ENCODE measurements at places on chromosomes 13 and 19. TPM values are rescaled to one million over a fixed set of nuclear protein-coding genes. Genes with fewer than 3 reads are reported as not detected.
A peak's percentile ranks its signal among the peaks of the same experiment; 100 is the strongest.

Gene MBD3L1
- not detected for total RNA-seq

Gene SKA3
- 24.4 TPM for total RNA-seq

Gene SERPINE3
- not detected for total RNA-seq

Gene SIGLECL1
- not detected for total RNA-seq

Gene VSTM1
- total RNA-seq: not detected

Gene PTPRH
- 3.4 TPM for total RNA-seq

Gene IGFL1
- not detected for total RNA-seq

Gene TEX101
- total RNA-seq: not detected

Gene IRGC
- not detected for total RNA-seq

Gene KIR3DL2
- total RNA-seq: not detected

Gene PLEKHF1
- 5.0 TPM for total RNA-seq

Gene SIGLEC14
- not detected for total RNA-seq

Gene SLITRK6
- total RNA-seq: 1.6 TPM

Gene ZNF560
- total RNA-seq: 0.90 TPM

Gene OR7A5
- total RNA-seq: not detected

Gene FXYD1
- 0.18 TPM for total RNA-seq

Gene MYO1F
- 0.18 TPM for total RNA-seq

Gene PTH2
- total RNA-seq: not detected

DNA sequence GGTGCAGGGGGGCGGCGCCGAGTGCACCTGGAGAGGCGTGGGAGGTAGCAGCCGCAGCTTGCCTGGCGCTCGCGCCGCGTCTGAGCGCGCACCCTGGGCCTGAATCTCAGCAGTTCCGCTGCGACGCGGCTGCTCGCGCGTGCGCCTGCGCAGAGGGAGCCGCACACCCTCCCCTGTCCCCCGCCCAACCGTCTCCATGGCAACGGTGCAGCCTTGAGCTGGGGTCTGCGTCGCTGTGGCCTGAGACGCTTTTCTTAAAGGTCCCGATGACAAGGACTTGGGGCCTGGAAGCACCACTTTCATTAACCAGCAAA, at the start of gene PNMA8B:
Gene PNMA8B, minus strand, starts transcription at position 82 of the 314 bp plus-strand sequence. CDS start 402 bp downstream, outside the sequence.
- no peaks in the 10 kb centered on the region for H3K4me1 ChIP-seq
- H3K4me3 ChIP-seq: peak within 1 kb of the TSS; percentile 45

DNA sequence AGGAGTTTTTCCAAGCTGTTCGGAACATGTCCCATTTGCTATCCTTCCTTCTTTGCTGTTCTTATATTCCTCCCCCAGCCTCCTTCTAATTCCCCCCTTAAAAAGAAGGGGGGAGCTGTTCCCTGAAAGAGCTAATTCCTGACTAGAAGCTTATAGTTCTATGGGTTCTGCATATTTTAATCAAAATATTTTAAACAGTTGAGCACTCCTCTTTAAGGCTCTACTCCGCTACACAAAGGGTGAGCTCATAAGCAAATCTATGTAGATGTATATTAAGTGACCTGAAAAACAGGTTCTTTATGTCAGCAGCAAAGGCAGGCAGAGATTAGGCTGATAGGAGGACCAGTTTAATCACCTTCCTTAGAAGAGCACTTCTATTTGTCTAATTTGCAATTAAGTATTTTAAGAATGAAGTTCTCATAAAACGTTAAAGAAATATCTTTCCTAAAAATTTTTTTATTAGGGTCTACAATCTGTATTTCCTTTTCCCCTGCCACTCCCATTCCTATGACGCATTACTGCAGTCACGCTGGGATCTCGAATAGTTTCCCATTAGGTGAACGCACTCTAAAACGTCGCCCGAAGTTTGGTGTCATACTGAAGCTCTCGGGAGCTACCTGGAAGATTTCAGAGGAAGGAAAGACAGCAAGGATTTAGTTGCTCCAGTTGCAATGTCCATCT, 5.2 kb downstream of the EFNB2 start:
- no peaks in the 10 kb centered on the region for H3K27me3 ChIP-seq
- peaks cover 5% of the 10 kb centered on the region for H3K4me1 ChIP-seq
- DNase-seq: no peak
- no peaks in the 10 kb centered on the region for H3K36me3 ChIP-seq

- H3K36me3 ChIP-seq: no peaks in the 10 kb centered on the region
- no peak overlapping the region for H3K4me3 ChIP-seq
- DNase-seq: peak; percentile 26
- H3K4me1 ChIP-seq: peaks cover 9% of the 10 kb centered on the region
- H3K27me3 ChIP-seq: peaks cover 2% of the 10 kb centered on the region
- peak overlapping the region; percentile 28 for H3K27ac ChIP-seq
Observed at GRCh38 chr13:51269039-51269438, 46.8 kb downstream of the FAM124A start.

DNA sequence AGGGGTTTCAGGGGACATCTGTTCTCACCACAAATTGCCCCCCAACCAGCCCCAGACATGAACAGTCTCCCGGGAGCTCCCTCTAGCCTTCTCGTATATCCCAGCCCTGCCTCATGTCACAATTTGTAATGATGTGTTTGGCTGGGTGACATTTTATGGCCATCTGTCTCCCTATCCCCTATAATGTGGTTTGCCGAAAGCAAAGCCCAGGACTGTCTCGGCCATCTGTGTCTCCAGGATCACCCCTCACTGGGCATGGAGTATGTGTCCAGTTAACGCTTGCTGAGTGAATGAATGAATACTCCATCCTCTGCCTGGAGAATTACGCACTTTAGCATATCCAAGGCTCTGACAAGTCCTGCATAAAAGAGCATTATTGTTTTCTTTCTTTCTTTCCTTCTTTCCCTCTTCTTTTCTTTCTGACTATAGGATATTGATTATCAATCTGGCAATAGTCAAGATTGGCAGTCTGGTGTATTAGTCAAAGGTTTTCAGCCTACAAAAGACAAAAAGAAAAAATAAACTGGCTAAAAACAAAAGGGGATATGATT, 15.1 kb downstream of the HPN start:
- no peak overlapping the region for H3K4me3 ChIP-seq
- no peaks in the 10 kb centered on the region for H3K36me3 ChIP-seq

DNA sequence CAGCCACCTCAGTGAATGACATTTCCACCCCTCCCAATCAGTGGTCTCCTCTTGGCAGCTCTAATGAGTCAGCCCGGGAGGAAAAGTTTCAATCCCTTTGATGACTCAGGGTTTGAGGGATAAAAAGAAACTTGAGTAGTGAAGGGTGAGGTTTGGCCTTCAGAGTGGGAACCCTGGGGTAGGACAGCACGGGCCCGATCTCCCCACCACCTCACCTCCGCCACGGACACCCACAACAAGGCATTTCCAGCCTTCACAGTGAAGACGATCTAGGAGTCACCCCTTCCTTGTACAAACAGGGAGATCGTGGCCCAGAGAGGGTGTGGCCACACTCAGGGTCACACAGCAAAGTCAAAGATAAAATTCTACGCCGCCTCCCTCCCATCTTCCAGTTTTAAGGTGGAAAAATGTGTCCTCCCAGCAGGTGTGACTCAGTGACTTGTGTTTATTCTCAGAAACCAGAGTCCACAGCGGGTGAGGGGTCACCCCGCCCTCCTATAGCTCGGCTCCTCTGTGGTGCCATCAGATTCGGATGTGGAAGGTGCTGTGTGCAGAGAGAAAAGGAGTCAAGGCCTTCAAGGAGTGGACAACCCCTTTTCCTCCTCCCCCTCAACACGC, 12.3 kb downstream of the CIB3 start:
- no peaks in the 10 kb centered on the region for H3K36me3 ChIP-seq
- peak overlapping the region; percentile 54 for H3K27ac ChIP-seq
- H3K4me3 ChIP-seq: no peak overlapping the region
- peaks cover 8% of the 10 kb centered on the region for H3K4me1 ChIP-seq
- peak; percentile 87 for DNase-seq
- H3K27me3 ChIP-seq: no peaks in the 10 kb centered on the region

DNA sequence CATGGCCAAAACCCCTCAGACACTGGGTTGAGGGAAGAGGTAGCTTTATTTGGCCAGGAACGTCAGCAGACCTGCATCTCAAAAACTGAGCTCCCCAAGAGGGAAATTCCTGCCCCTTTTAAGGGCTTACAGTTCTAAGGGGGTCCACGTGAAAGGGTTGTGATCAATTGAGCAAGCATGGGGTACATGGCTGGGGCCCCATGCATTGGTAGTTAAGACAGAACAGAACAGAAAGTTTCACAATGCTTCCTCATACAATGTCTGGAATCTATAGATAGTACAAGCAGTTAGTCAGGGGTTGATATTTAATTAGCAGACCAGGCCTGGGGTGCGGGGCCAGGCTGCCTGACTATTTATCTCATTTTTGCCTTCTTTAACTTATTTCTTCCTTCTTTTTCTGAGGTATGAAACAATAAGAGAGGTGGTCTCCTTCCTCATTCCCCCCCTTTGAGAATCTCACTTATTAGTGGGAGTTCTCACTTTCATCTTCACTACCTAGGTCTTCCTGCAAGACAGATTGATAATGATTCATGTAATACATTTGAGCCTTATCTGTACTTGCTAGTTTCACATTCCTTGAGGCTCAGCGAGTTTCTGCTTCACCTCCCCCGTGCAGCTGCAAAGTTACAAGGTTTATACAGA, 84.8 kb downstream of the SLC25A15 start:
- H3K4me1 ChIP-seq: no peaks in the 10 kb centered on the region
- no peak overlapping the region for H3K27ac ChIP-seq
- H3K4me3 ChIP-seq: no peak overlapping the region
- no peaks in the 10 kb centered on the region for H3K27me3 ChIP-seq

GRCh38 chr13:114067886-114068651, 64.4 kb downstream of the RASA3 start:
- no peak overlapping the region for H3K4me3 ChIP-seq
- no peaks in the 10 kb centered on the region for H3K27me3 ChIP-seq
- peaks cover 51% of the 10 kb centered on the region for H3K4me1 ChIP-seq
- DNase-seq: no peak
- H3K27ac ChIP-seq: peak overlapping the region; percentile 98

DNA sequence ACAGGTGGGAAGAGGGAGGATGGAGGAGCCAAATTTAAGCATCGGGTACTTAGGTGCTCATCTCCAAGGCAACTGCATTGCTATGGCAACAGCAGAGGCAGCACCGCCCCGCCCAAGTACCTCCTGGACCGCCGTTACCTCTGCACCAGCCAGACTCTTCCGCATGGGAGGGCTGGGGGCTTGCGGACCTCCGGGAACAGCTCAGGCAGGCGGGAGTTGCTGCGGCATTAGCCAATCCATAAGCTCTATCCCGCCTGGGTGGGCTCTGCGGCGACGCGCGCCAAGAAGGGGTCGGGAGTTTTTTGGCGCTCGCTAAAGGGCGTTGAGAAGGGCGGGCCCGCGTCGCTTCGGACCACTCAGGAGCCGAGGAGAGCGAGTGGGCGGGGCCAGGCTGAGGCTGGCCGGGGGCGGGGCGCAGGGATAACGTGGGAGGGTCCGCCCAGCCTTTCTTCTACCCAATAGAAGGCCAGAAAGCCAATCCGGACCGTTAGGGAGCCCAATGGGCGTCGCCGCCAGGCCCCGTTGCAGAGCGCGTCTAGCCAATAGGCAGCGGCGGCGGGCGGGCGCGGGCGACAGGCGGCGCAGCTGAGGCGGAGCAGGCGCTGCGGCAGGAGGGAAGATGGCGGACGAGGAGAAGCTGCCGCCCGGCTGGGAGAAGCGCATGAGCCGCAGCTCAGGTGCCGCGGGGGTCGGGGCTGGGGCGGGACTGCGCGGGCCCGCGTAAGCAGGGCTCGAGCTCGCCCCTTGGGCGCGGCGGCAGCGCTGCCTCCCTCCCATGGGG, at the start of gene PIN1:
Gene PIN1, plus strand, starts transcription at position 593 of the 781 bp plus-strand sequence. Its CDS starts 27 bp downstream, at position 620.
- peak within 1 kb of the TSS; percentile 44 for H3K27ac ChIP-seq
- no peaks in the 10 kb centered on the region for H3K4me1 ChIP-seq
- H3K36me3 ChIP-seq: peaks cover 12% of the 10 kb centered on the region

- H3K4me1 ChIP-seq: no peaks in the 10 kb centered on the region
- peaks cover 7% of the 10 kb centered on the region for H3K27me3 ChIP-seq
- DNase-seq: no peak
- H3K4me3 ChIP-seq: no peak overlapping the region
- H3K27ac ChIP-seq: no peak overlapping the region
- no peaks in the 10 kb centered on the region for H3K36me3 ChIP-seq
Observed at GRCh38 chr19:10538204-10538983, 5.3 kb upstream of the ATG4D start.

DNA sequence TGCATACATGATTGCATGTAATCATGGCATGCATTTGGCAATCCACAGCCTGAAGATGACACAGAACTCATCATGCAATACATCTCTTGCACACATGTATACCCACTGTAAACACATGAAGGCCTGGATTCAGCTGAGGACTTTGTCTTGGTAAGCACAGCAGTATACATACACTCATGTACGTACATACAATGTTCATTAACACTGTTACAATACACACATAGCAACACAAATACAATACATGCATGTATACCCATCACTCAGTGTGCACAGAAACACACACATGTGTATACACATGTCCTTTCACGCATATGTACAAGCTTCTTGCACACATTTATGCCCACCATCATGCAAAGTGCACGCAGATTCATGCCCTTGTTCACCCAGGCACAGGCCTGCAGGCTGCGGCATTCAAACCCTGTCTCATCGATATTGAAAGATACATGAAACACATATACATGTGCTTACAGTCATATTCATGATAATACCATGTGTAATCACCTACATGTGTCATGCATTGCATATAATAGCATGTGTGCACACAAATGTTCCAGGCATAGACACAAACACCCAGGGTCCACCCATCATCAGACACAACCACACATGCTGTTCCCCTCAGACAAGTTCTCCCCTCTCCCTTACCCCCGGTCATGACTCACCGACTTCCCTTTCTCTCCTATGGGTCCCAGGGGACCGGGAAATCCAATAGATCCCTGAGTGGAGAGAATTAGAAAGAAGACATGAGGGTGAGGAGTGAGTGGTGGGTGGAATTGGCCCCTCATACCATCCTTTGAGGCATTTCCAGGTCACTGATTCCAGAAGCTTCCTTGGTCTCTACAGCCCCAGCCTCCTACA, 28.7 kb downstream of the COL5A3 start:
- peaks cover 3% of the 10 kb centered on the region for H3K36me3 ChIP-seq
- H3K27me3 ChIP-seq: no peaks in the 10 kb centered on the region
- no peak for DNase-seq
- H3K27ac ChIP-seq: no peak overlapping the region

GRCh38 chr13:91630946-91631345, 232.5 kb downstream of the GPC5 start:
- no peaks in the 10 kb centered on the region for H3K27me3 ChIP-seq
- H3K36me3 ChIP-seq: no peaks in the 10 kb centered on the region
- no peak for DNase-seq
- no peak overlapping the region for H3K27ac ChIP-seq
- H3K4me1 ChIP-seq: no peaks in the 10 kb centered on the region

- peaks cover 12% of the 10 kb centered on the region for H3K4me1 ChIP-seq
- DNase-seq: peak; percentile 49
- no peak overlapping the region for H3K27ac ChIP-seq
- no peak overlapping the region for H3K4me3 ChIP-seq
Observed at GRCh38 chr13:52001120-52001731, 10.0 kb downstream of the ATP7B start.

- H3K27ac ChIP-seq: no peak overlapping the region
- no peak overlapping the region for H3K4me3 ChIP-seq
- H3K36me3 ChIP-seq: no peaks in the 10 kb centered on the region
Observed at GRCh38 chr13:47908197-47908902, 92.7 kb downstream of the SUCLA2 start.

GRCh38 chr19:50556282-50557008, 11.8 kb downstream of the LRRC4B start:
- no peaks in the 10 kb centered on the region for H3K36me3 ChIP-seq
- H3K4me1 ChIP-seq: no peaks in the 10 kb centered on the region
- H3K4me3 ChIP-seq: peak overlapping the region; percentile 76
- H3K27ac ChIP-seq: no peak overlapping the region
- peak; percentile 59 for DNase-seq
